Ascending aorta (tissue), 2 donors: ENCODE measurements at places on chromosomes 5 and 9.

- no peak overlapping the region for H3K4me3 ChIP-seq
- peaks cover 18% of the 10 kb centered on the region for H3K4me1 ChIP-seq
- no peaks in the 10 kb centered on the region for H3K36me3 ChIP-seq
- H3K27me3 ChIP-seq = no peaks in the 10 kb centered on the region
- DNase-seq = no peak
- peak overlapping the region; percentile 76 for H3K27ac ChIP-seq
These were observed 128.1 kb upstream of the RPS23 start for GRCh38 chr5:82406205-82406773.

- peaks cover 24% of the 10 kb centered on the region for H3K4me1 ChIP-seq
- no peak for DNase-seq
- H3K27me3 ChIP-seq = no peaks in the 10 kb centered on the region
- H3K36me3 ChIP-seq = peaks cover 8% of the 10 kb centered on the region
These were observed 586 bp downstream of the HMGXB3 start for GRCh38 chr5:150000990-150001659.

- no peak overlapping the region for H3K4me3 ChIP-seq
- no peaks in the 10 kb centered on the region for H3K4me1 ChIP-seq
- no peaks in the 10 kb centered on the region for H3K27me3 ChIP-seq
- no peaks in the 10 kb centered on the region for H3K36me3 ChIP-seq
- H3K27ac ChIP-seq = no peak overlapping the region
These were observed 102.9 kb downstream of the MARCHF3 start for GRCh38 chr5:126927429-126927828.

GRCh38 chr5:164060786-164061355, 555.5 kb downstream of the MAT2B start:
- no peaks in the 10 kb centered on the region for H3K4me1 ChIP-seq
- no peaks in the 10 kb centered on the region for H3K27me3 ChIP-seq
- no peaks in the 10 kb centered on the region for H3K36me3 ChIP-seq
- no peak overlapping the region for H3K27ac ChIP-seq
- no peak for DNase-seq

GRCh38 chr5:34531751-34532360, 124.3 kb upstream of the RAI14 start:
- no peaks in the 10 kb centered on the region for H3K36me3 ChIP-seq
- H3K27ac ChIP-seq = peak overlapping the region; percentile 80
- H3K4me3 ChIP-seq = no peak overlapping the region
- DNase-seq = no peak
- H3K27me3 ChIP-seq = no peaks in the 10 kb centered on the region
- H3K4me1 ChIP-seq = peaks cover 29% of the 10 kb centered on the region

GRCh38 chr9:90037146-90037797, 432.5 kb downstream of the GADD45G start:
- H3K27ac ChIP-seq = no peak overlapping the region
- no peaks in the 10 kb centered on the region for H3K4me1 ChIP-seq
- H3K4me3 ChIP-seq = no peak overlapping the region
- no peaks in the 10 kb centered on the region for H3K36me3 ChIP-seq

GRCh38 chr5:159504106-159504856, 174.0 kb upstream of the IL12B start:
- no peaks in the 10 kb centered on the region for H3K27me3 ChIP-seq
- no peak for DNase-seq
- H3K4me1 ChIP-seq = peaks cover 28% of the 10 kb centered on the region
- H3K36me3 ChIP-seq = no peaks in the 10 kb centered on the region
- no peak overlapping the region for H3K4me3 ChIP-seq

DNA sequence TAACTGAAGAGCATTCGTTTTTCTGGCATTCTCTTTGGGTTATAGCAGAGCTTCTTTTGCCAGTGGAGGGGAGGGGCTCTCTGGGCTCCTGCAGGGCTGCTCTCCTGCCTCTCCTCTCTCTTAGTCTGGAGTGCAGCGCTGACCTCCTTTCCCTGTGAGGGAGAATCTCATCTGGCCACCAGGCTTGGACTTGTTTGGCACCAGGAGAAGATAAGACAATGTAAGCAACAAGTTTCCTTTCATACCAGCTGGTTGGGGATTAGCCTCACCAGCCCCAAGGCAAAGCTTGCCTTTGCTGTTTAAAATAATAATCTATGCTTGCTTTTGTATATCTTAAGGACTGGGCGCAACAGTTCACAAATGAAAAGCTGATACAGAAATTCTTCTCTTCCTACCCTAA, 196.4 kb downstream of the TLE4 start:
- H3K27ac ChIP-seq = no peak overlapping the region
- no peaks in the 10 kb centered on the region for H3K4me1 ChIP-seq
- H3K4me3 ChIP-seq = no peak overlapping the region
- H3K36me3 ChIP-seq = no peaks in the 10 kb centered on the region
- H3K27me3 ChIP-seq = no peaks in the 10 kb centered on the region

DNA sequence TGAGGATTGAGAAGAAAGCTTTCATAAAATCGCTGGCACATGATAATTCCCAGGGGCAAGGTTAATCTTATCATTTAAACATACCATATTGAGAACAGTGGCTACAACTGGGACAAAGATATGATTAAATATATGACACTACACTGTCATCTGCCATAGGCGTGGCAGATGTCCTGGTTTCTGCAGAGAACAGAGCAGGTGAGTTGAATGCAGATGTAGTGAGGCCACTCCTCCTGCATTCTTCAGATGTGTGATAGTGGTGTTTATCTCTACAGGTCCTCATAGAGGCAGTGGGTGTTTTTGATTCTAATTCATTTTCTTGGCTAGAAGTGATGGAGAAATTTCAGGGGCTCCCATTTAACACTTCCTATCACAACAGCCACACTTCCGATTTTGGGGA, 237.0 kb upstream of the CDH9 start:
- no peak for DNase-seq
- H3K4me3 ChIP-seq = no peak overlapping the region
- no peaks in the 10 kb centered on the region for H3K27me3 ChIP-seq
- H3K27ac ChIP-seq = no peak overlapping the region
- H3K36me3 ChIP-seq = no peaks in the 10 kb centered on the region
- H3K4me1 ChIP-seq = no peaks in the 10 kb centered on the region

DNA sequence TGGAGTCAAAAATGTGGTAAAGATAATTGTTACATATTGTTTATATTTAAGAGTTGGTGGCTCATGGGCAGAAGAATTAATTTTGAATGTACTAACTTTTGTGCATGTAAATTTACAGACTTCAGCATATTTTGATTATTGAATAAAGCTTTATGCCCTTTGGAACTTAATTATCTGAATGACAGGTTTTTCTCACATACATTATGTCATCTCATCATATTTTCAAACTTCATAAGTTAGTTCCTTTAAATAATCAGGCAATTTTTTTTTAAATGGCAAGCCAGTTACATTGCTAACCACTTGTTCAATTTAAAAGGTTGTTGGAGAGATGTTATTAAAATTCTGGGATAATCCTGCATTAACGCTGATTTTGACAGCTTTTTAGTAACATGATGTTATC, 184.6 kb upstream of the EDIL3 start:
- no peak overlapping the region for H3K27ac ChIP-seq
- H3K36me3 ChIP-seq = no peaks in the 10 kb centered on the region
- no peak for DNase-seq
- H3K27me3 ChIP-seq = no peaks in the 10 kb centered on the region
- H3K4me3 ChIP-seq = no peak overlapping the region
- no peaks in the 10 kb centered on the region for H3K4me1 ChIP-seq

DNA sequence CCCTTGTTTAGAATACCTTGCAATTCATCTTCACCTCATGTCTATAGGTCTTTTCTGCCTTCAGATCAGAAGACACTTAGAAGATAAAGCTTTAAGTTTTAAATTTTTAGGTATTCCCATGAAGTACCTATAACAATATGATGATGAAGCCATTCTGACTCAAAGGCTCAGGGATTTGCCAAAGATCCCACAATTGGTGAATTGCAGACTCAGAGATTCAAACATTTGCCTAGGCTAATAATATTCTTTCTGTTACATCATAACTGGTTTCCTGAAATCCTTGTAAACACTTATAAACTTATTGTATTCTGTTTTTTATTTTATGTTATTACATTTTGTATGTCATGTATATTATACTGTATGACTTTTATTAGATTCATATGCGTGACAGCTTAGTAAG, 62.8 kb upstream of the ZFAND5 start:
- DNase-seq = no peak
- no peaks in the 10 kb centered on the region for H3K36me3 ChIP-seq
- peaks cover 2% of the 10 kb centered on the region for H3K4me1 ChIP-seq
- H3K4me3 ChIP-seq = no peak overlapping the region
- no peak overlapping the region for H3K27ac ChIP-seq

GRCh38 chr5:116730706-116731105, 156.1 kb upstream of the SEMA6A start:
- H3K27me3 ChIP-seq = no peaks in the 10 kb centered on the region
- H3K4me3 ChIP-seq = no peak overlapping the region
- H3K36me3 ChIP-seq = no peaks in the 10 kb centered on the region
- H3K27ac ChIP-seq = no peak overlapping the region
- DNase-seq = no peak

DNA sequence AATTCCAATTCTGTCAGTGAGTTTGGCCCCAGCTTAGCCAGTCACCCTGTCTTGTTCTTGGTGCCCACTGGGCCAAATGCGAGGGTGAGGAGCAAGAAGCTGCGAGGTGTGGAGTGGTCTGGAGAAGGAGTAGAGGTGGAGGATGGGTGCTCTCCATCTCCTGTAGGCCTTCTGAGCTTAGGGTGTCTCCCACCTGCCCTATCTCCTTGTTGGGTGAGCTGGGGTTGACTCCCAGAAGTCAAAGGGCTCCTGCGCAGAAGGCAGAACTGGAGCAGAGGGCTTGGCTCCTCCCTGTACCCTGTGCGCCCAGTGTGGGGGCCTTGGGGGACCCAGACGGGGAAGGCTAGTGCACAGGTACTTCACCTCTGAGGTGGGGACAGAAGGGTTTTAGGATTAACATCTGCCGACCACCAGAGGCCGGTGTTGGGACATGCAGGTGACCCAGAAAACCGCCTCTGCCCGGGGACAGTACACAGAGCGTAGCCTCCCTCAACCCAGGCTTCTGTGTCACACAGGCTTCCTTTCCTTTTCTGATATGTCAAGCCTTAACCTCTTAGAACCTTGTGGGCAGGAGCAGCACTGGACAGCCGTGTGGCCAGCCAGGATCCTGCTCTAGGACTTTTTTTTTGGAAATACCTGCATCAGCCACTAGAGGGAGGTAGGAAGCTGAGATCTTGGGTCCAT, 16.9 kb downstream of the IL5 start:
- H3K27ac ChIP-seq = no peak overlapping the region
- no peaks in the 10 kb centered on the region for H3K4me1 ChIP-seq
- no peaks in the 10 kb centered on the region for H3K36me3 ChIP-seq

GRCh38 chr9:127853312-127854183, 910 bp downstream of the ENG start:
- DNase-seq = no peak
- no peaks in the 10 kb centered on the region for H3K27me3 ChIP-seq
- H3K36me3 ChIP-seq = peaks cover 21% of the 10 kb centered on the region
- H3K27ac ChIP-seq = peak overlapping the region; percentile 97
- peak overlapping the region; percentile 77 for H3K4me3 ChIP-seq
- H3K4me1 ChIP-seq = peaks cover 41% of the 10 kb centered on the region

DNA sequence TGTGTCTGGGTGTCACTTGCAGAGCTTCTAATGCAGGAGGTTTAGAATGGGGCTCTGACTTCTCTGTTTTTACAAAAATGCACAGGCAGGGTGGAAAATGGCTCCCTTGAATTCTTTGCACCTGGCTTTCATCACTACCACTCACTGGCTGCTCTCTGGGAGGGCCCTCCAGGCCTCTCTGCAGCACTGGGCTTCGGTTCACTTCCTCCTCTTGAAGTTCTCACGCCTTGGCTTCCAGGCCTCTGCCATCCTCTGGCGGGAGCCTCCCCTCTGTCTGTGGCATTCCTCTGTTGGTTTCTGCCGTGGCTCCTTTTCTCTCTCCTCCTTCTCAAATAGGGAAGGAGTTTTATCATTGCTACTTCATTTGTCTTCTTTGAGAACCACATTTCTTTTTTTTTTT, 2.8 kb upstream of the PRLR start:
- peaks cover 11% of the 10 kb centered on the region for H3K4me1 ChIP-seq
- H3K36me3 ChIP-seq = no peaks in the 10 kb centered on the region
- no peak for DNase-seq
- no peak overlapping the region for H3K27ac ChIP-seq
- H3K4me3 ChIP-seq = no peak overlapping the region
- H3K27me3 ChIP-seq = no peaks in the 10 kb centered on the region

DNA sequence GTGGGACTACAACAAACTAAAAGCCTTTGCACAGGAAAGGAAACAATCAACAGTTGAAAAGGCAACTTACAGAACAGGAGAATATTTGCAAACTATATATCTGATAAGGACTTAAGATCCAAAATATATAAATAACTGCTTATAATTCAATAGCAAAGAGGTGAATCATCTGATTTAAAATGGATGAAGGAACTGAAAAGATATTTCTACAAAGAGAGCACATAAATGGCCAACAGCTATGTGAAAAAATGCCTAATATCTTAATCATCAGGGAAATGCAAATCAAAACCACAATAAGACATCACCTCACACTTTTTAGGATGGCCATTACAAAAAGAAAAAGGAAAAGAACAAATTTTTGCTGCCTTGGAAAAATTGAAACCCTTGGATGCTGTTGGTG, 100.4 kb downstream of the LURAP1L start:
- no peak for DNase-seq
- no peaks in the 10 kb centered on the region for H3K4me1 ChIP-seq
- no peaks in the 10 kb centered on the region for H3K27me3 ChIP-seq
- H3K4me3 ChIP-seq = no peak overlapping the region
